Right ventricle myocardium superior (tissue), 1 donor: ENCODE measurements at places on chromosomes 11 and 22.

DNA sequence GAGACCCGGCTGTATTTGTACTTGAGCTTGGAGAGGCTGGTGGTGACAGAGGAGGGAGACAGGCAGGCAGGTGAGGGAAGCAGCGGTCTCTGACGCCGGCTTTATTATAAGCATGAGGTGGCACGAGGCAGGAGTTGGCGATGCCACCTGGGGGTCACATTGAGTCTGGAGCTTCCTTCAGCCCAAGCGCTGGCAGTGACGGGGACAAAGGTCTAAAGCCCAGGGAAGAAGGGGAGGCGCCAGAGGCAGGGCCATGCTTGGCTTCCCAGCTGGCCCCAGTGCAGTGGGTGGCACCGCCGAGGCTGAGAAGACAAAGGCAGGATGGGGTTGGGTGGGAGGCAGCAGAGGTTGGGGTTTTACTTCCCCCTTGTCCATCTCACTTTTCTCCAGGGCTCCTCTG lies 4.5 kb downstream of the FXYD2 start:
- no peak for DNase-seq

DNA sequence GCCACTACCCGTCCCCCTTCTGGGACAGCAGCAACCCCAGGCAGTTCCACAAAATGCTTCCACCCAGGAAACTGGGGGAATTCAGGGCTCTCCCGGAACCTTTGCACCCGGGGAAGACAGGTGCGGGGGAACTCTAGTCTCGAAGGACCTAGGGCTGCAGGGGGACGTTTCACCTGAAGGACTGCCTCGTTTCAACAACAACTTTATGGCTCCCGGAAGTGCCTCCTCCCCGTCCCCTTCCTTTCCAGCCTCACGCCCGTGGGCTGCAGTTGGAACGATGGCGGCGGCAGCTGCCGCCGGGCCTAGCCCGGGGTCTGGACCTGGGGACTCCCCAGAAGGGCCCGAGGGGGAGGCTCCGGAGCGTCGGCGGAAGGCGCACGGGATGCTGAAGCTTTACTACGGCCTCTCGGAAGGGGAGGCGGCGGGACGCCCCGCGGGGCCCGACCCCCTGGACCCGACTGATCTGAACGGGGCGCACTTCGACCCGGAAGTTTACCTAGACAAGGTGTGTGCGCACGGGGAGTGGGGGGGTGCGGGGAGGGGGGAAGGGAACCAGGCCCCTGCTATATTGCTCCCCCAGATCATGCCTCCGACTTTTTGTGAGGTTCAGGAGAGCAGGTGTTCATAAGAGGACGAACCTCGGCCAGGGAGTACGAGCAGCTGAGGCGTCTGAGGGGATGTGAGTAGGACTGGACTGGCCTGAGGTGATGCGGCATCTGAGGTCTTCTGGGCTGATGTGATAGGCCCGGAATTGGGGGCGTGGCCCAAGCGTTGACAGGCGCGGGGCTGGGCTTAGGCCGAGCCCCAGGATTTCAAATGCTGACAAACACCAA lies at the start of gene VPS51:
Gene VPS51, plus strand, starts transcription at position 241 of the 833 bp plus-strand sequence. Its CDS starts 37 bp downstream, at position 278.
- peak; percentile 95 for DNase-seq

DNA sequence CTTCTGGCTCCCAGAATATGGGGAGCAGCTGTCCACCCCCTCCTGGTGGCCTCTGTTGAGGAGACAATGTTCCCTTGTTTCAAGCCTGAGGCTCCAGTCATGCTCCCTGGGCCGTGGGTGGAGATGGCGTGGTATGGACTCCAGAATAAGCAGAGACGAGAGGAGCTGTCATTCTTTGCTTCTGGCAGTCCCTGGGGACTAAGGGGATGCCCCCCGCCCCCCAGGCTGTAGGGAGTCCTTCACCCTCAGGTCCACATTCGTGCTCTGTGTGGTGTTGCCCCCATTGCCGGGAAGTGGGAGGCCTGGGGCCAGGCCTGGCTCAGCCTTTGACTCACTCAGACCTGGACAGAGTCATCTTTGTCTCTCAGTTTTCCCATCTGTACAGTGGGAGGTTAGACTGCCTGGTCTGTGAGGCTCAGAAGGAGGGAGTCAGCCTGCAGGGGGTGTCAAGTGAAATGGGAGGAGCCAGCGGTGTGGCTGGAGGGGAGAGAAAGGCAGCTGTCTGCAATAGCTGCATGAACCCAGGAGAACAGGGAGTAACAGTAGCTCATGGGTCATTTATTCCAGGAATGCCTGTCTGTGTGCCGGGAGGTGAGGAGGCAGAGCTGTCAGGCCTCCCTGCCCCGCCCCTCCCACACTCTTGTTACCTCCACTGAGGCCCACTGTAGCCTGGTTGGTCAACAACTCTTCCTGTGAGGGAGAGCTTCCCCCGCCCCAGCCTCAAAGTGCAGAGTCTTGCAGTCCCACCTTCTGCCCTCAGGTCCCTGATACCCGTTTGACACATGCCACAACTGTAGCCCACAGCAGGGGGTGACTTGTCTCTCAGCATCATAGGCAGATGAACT lies 6.3 kb downstream of the ARHGEF17 start:
- DNase-seq, result peak; percentile 62

DNA sequence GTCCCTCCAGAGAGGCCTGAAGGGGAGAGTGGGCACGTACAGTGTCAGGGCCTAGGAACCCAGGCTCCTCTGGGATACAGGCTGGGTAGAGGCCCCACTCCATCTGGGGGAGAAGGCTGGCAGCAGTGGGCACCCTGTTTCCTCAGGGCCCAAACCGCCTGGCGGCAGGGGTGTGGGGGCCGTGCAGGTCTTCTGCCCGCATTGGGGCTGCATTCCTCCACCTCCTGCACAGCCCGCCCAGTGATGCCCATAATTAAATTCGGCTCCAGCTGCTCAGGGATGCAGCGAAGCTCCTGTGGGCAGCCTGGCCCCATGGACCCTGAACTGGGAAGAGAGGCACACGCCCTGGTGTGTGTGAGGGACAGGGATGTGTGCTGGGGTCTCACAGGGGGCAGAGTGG lies 35.4 kb downstream of the KCNQ1OT1 start:
- DNase-seq, result no peak

DNA sequence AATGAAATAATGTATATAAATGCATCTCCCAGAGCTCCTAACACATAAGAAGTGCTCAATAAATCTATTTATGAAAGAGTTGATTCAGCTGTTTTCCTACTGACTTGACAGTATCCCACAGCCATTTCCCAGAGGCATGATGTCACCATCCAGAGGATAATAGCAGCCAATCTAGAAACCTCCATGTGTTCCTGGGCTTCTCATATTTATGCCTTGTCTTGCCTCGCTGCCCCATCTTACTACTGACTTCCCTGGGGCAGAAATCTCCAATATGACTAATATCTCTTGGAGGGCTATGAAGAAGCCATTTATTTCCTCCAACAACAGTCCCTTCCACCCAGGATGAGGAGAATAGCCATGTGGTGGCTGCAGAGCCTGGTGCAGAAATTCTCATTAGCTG lies 115.4 kb upstream of the NAV2 start:
- no peak for DNase-seq

GRCh38 chr22:33014621-33015020 lies 43.6 kb downstream of the SYN3 start:
- DNase-seq, result no peak

DNA sequence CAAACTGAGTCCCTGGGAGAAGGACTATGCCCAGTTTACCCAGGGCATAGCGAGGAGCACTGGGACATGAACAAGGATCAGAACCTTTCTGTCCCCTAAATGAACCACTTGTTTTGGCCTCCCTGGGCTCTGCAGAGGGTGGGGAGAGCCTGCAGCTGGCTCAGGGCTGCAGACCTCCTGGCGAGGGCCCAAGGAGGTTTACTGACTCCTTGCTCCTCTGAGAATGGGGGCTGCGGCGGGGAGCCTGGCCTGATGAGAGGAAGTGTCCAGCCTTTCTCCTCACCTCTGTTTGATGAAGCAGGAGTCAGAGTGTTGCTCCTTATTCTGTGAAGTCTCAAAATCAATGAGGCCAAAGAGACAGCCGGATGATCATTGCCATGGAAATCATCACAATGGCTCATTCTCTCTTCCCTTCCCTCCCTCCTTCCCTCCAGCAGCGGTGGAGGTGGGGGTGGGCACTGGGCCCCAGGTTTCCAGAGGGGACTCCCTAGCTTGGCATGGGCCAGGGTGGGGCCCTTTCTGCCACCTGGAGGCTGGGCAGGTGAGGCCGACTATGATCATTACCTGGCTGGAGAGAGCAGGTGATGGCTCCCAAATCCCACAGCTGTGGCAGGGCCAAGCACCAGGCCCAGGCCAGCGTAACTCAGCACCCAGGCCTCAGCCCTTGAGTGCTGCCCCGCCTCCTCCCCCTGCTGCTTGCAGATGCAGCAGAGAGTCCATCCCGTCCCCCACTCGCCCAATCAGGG lies 169.7 kb downstream of the CEP164 start:
- DNase-seq, result no peak
